Stimulated activated CD8-positive, alpha-beta memory T cell treated with anti-CD3 and anti-CD28 coated beads, Interleukin-4, amount 100 ng/mL, for 24 hours (primary cell): ENCODE measurements at places on chromosomes 7 and 10.

GRCh38 chr10:69337296-69338132 lies 59.2 kb downstream of the HK1 start:
- no peak for DNase-seq

DNA sequence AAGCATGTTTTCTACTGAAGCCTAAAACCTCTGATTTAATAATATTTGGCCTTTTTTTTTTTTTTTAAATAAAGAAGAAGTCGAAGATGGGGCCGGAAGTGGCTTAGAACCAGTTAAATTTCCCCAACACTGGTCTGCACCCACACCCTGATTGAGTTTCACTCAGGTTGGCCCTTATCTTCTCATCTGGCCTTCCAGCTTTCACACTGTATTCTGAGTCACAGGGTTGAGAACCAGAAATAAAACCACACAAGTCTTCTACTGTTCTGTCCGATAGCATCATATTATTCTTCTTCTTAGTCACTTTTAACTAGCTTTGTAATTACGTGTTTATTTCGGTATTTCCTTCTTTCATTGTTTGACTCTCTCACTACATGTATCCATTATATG lies 9.9 kb downstream of the ZNF365 start:
- peak; percentile 18 for DNase-seq

DNA sequence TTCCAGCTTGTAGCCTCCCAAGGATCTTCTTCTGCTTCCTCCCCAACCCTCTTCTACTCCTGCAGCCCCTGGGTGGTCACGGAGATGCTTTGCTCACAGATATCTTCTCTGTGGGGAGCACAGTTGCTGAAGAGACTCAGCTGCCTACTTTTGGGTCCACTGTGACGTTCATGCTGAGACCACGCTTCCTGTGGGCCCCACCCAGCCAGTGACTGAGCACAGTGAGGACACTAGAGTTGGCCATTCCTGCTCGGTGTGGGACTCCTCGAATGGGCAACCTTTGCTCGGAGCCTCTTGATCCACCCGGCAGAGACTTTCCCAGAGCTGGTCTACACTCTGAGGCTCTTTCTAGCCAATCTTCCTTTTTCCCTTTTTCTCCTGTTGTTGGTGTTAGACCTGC lies 73.9 kb downstream of the ADRA2A start:
- no peak for DNase-seq

DNA sequence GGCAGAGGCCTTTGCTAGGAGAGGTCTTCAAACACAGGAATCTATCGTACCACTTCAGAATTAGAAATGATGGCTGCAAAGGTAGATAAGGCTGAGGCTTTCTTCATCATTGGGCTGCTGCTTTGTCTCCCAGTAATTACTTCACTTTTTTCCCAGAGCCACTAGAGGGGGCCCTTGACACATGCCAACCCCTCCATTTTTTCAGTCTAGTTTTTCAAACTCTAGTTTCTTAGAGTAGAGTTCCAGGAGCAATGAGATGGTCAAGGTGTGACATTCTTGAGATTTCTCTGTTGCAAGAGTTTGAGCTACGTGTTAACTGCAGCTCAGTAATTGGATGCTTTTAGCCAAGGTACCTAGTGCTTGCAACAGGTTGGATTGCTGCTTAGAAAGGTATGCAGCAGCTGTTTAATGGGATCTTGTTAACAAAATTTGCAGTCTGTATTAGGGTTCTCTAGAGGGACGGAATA lies 33.8 kb upstream of the RBM20 start:
- no peak for DNase-seq

DNA sequence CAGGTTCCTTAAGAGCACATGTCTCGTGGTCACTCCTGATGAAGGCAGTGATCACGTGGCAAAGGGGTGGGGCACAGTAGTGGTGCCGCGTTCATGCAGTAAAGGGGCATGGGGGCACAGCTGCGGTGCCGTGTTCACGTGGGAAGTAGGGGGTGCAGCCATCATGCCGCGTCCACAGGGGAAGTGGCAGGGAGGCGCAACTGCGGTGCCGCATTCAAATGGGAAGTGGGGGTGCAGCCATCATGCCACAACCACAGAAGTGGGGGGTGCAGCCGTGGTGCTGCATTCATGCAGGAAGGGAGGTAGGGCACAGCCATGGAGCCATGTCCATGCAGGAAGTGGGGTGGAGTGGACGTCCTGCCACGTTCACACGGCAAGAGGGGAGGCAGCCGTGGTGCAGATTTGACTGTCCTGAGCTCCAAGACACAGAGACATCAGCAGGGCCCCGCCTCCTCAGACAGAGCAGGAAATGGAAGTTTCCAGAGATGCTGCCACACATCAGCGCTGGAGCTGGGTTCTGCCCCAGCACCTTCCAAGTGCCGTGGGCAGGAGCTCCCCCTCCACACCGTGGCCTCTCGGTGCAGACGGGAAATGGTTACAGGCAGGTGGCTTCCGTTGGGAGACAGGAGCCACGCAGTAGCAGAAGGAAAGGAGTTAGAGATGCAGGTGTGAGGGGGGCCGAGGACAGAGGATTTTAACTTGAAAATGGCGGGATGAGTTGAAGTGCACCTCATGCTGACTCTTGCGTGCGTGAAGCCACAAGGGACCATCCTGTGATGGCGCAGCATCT lies 95.0 kb upstream of the DDC start:
- peak; percentile 10 for DNase-seq

- no peak for DNase-seq
These were observed 57.9 kb upstream of the RNF32 start for GRCh38 chr7:156582591-156583123.

DNA sequence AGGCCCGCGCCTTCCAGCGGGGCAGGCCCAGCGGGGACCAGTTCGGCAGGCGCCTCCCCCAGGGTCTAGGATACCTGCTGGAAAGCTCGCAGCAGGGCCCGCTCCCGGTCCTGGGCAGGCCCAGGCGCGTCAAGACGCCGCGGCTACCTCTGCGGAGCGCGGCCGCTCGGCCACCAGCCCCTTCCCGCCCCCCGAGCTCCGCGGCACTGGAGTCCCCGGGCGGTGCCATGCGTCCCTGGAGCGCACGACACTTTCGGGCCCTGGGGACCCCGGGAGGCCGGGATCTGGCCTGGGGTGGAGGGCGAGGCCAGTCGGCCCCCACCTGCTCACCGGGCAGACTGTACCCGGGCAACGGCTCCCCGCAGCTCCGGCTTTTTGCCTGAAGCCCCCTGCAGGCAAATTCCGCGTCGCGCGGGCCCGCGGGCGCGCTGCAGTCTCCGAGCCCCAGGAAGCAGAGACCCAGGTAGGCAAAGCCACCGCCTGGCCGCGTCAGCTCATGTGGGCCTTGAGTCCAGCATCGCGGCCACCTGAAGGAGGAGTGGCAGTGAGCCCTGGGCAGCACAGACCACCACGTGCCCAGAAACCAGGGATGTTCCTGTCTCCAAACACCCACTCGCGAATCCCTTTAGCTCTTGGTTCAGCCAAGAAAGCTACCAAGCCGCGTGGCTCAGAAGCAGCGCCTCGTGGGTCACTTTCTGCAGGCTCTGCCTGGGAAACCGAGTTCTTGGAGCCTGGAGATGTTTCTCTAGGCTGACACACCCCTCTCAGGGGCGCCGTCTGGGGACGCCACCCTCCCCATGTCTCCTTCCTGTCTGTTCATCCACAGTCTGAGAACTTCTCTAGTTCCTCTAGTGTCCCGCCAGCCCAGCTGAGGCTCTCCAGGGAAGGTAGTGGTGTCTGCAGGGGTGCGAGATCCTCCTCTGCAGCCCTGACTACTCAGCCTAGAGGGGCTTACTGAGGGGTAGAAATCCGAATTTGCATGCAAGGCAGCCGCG lies 46.1 kb upstream of the APBB1IP start:
- no peak for DNase-seq

- DNase-seq = no peak
These were observed 15.3 kb downstream of the SLC25A13 start for GRCh38 chr7:96306385-96307125.
